ENCODE measurements at places on chromosomes 2 and 18. TPM values are rescaled to one million over a fixed set of nuclear protein-coding genes. Genes with fewer than 3 reads are reported as not detected.

DNA sequence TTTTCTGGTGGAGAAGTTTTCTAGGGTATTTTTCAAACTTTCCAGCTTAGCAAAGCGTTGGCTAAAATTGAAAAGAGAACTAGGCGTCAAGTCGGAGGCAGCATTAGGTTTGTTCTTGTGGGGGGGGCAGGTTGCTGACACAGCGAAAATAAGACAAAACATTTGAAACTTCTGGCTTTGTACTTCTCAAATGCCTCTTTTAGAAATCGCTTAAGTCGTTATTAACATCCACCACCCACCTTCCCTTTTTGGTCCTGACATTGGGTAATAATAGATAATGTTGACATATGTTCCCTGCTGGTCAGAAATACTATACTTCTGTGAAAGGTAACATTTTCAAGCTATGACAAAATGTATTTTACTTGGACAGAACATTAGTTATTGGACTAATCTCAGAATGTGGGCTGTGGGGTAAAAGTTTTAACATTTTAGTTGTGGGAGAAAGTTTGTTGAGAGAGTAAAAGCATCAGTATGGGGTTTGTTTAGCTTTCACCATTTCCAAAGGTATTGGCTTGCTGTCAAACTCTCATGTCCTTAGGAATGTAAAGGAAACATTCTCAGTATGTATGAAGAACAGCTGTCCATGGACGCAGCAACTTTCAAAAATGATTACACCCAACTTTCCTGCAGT, 88.1 kb upstream of the ZEB2 start:
- H3K36me3 ChIP-seq, result no peaks in the 10 kb centered on the region
- no peaks in the 10 kb centered on the region for H3K4me1 ChIP-seq
- H3K27me3 ChIP-seq, result no peaks in the 10 kb centered on the region

- no peak overlapping the region for H3K4me3 ChIP-seq
- H3K4me1 ChIP-seq, result no peaks in the 10 kb centered on the region
- no peak for DNase-seq
- no peaks in the 10 kb centered on the region for H3K27me3 ChIP-seq
Observed at GRCh38 chr2:66897691-66898150, 462.8 kb downstream of the MEIS1 start.

- DNase-seq, result no peak
- no peaks in the 10 kb centered on the region for H3K36me3 ChIP-seq
- H3K4me1 ChIP-seq, result no peaks in the 10 kb centered on the region
- no peak overlapping the region for H3K27ac ChIP-seq
- no peaks in the 10 kb centered on the region for H3K27me3 ChIP-seq
- H3K4me3 ChIP-seq, result no peak overlapping the region
Observed at GRCh38 chr2:140539242-140539875, 1591.5 kb downstream of the LRP1B start.

- H3K27ac ChIP-seq, result no peak overlapping the region
- no peaks in the 10 kb centered on the region for H3K27me3 ChIP-seq
- DNase-seq, result no peak
- H3K36me3 ChIP-seq, result peaks cover 6% of the 10 kb centered on the region
Observed at GRCh38 chr2:237980087-237980486, 13.3 kb downstream of the UBE2F start.

GRCh38 chr2:218993345-218994315, at the start of gene CRYBA2:
Gene CRYBA2 (minus strand): TSS chr2:218993422. CDS start chr2:218993176, 246 bp downstream.
- no peak within 1 kb of the TSS for H3K27ac ChIP-seq
- DNase-seq, result no peak
- peak within 1 kb of the TSS; percentile 26 for H3K4me3 ChIP-seq
- H3K27me3 ChIP-seq, result peaks cover 38% of the 10 kb centered on the region
- no peaks in the 10 kb centered on the region for H3K36me3 ChIP-seq

- no peak for DNase-seq
- no peaks in the 10 kb centered on the region for H3K4me1 ChIP-seq
- no peak overlapping the region for H3K4me3 ChIP-seq
- H3K36me3 ChIP-seq, result no peaks in the 10 kb centered on the region
Observed at GRCh38 chr18:79878741-79879378, 72.6 kb downstream of the SLC66A2 start.

GRCh38 chr2:210132239-210132638, 39.0 kb downstream of the KANSL1L start:
- H3K4me3 ChIP-seq, result no peak overlapping the region
- no peaks in the 10 kb centered on the region for H3K4me1 ChIP-seq
- no peak overlapping the region for H3K27ac ChIP-seq
- H3K27me3 ChIP-seq, result no peaks in the 10 kb centered on the region
- no peaks in the 10 kb centered on the region for H3K36me3 ChIP-seq

DNA sequence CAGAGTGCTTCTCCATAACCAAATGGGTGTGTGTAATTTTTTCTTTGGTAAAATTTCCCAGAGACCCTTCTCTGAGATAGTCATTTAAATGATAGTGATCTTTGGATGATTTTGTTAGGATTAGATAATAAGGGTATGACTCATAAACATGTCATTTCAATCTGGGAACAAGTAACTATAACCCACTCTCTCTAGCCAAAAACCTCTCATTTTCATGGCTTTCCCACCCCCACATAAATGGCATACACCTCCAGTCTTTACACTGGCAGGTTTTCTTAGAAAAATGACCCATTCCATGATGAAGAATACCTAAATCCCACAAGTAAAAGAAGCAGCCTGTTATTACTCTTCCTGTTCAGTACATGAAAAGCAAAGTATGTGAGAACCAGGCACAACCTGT, 572.0 kb upstream of the ZEB2 start:
- no peak overlapping the region for H3K27ac ChIP-seq
- DNase-seq, result no peak
- no peaks in the 10 kb centered on the region for H3K36me3 ChIP-seq
- no peaks in the 10 kb centered on the region for H3K27me3 ChIP-seq
- no peak overlapping the region for H3K4me3 ChIP-seq

DNA sequence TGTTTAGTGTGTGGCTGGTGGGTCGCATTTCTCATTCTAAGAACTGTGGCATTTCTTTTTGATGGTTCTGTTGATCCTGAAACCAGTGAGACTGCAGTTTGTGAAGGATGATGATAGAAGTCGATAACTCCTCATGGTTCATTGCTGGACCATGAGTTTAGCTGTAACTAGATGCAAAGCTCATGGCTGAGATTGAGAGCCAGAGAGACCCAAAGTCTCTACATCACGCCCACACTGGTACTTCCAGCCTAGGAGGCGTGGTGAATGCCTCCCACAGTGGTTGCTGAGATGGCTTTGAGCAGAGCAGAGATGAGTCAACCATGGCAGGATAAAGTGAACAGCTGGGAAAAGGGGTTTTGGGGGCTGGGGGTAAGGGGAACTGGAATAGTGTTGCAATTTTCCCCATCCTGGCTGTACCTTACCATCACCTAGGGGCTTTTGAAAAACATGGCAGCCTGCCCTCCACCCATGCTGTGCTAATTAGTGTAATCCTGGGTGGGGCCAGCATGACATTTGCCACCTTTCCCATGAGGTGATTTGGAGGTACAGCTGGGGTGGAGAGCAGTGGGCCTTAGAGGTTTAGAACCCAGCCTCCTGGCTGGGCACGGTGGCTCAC, 24.1 kb downstream of the INPP4A start:
- H3K4me1 ChIP-seq, result no peaks in the 10 kb centered on the region
- H3K4me3 ChIP-seq, result no peak overlapping the region
- H3K36me3 ChIP-seq, result no peaks in the 10 kb centered on the region

- no peak overlapping the region for H3K27ac ChIP-seq
- DNase-seq, result no peak
- H3K4me1 ChIP-seq, result no peaks in the 10 kb centered on the region
- H3K36me3 ChIP-seq, result no peaks in the 10 kb centered on the region
Observed at GRCh38 chr2:188524519-188525113, 232.9 kb downstream of the GULP1 start.

DNA sequence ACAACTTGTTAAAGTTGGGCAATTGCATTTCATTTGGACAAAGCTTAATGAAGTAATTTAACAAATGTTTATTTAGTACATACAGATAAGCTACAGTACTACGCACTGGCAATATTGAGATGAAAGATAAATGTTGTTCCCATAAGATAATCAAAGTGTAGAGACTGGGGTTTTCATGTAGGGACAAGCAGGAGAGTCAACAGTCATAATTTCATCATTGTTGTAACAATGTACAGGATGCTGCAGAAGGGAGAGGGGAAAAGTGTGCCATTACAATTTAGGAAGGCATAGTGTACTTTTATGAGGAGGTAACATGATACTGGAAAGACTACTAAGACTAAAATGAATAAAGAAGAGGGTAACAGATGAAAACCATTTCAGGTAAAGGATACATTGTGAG, 441.6 kb downstream of the ERBB4 start:
- DNase-seq, result no peak
- H3K4me1 ChIP-seq, result no peaks in the 10 kb centered on the region
- H3K27me3 ChIP-seq, result no peaks in the 10 kb centered on the region
- H3K27ac ChIP-seq, result no peak overlapping the region
- no peaks in the 10 kb centered on the region for H3K36me3 ChIP-seq
- no peak overlapping the region for H3K4me3 ChIP-seq

DNA sequence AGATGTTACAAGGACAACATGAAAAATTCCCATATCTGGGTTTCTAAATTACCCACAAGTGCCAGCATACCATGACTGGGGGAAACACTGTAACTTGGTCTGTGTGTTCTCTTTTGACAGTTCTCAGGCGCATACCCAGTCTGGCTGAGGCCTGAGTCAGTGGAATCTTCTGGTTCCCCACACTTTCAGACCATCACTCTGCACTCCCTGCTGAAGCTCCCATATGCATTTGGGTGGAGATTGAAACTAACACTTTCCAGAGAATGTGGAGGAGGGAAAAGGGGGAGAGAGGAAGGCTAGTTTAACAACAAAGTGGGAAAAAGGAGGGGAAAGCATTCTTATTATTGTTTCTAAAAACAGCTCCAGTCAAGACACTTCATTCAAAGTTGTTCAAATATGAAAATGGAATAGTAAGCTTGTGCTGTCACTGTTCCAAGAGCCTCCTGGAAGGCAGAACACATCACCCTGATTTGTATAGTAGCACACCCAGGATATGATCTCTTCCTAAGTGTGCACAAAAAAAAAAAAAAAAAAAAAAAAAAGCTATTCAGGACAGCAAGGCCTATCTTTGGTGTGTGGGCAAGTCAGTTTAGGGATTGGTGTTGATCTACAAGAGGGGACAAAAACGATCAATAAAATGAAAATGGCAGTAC, 48.1 kb upstream of the CTIF start:
- no peaks in the 10 kb centered on the region for H3K27me3 ChIP-seq
- no peak overlapping the region for H3K27ac ChIP-seq
- no peak overlapping the region for H3K4me3 ChIP-seq
- H3K36me3 ChIP-seq, result no peaks in the 10 kb centered on the region

DNA sequence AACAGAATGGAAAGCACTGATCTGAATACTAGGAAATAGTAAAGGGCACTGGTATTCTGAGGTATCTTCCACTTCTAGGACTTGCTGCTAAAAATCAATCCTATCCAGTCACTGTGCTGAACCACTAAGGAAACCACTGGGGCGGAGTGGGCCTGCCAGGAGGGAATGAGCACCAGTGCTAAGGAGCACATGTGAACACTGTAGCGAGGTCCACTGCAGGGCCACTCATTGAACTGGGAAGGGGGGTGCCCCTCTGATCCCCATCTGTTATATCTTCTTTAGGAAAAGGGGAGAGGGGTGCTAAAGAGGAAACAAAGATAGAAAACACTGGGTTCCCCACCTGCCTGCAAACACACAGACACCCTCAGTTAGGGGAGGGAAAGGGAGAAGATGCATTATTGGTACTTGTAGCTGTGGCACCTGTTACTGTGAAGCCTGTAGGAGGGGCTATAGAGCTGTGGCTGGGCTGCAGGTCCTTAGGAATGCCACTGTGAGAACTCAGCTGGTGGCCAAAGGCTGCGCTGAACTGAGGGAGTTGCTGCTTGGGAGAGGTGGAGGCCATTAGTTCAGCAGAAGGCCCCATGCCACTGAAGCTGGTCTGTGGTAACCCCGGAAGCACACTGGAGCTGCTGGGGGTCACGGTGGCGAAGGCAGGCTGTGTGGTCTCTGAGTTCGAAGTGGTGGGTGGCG, 81.8 kb downstream of the INO80D start:
- DNase-seq, result no peak
- no peak overlapping the region for H3K4me3 ChIP-seq
- no peaks in the 10 kb centered on the region for H3K4me1 ChIP-seq
- peaks cover 2% of the 10 kb centered on the region for H3K36me3 ChIP-seq

- H3K4me1 ChIP-seq, result no peaks in the 10 kb centered on the region
- no peak overlapping the region for H3K27ac ChIP-seq
- H3K4me3 ChIP-seq, result no peak overlapping the region
- no peaks in the 10 kb centered on the region for H3K36me3 ChIP-seq
Observed at GRCh38 chr18:76205906-76206305, 289.1 kb downstream of the ZNF516 start.

- H3K27ac ChIP-seq, result no peak overlapping the region
- H3K4me3 ChIP-seq, result no peak overlapping the region
- H3K4me1 ChIP-seq, result no peaks in the 10 kb centered on the region
- no peaks in the 10 kb centered on the region for H3K27me3 ChIP-seq
- DNase-seq, result no peak
Observed at GRCh38 chr2:188787021-188787657, 187.0 kb upstream of the COL3A1 start.

GRCh38 chr18:6363216-6363615, 51.5 kb downstream of the L3MBTL4 start:
- DNase-seq, result no peak
- H3K4me1 ChIP-seq, result no peaks in the 10 kb centered on the region
- no peaks in the 10 kb centered on the region for H3K27me3 ChIP-seq
- no peak overlapping the region for H3K27ac ChIP-seq
- H3K36me3 ChIP-seq, result no peaks in the 10 kb centered on the region
- no peak overlapping the region for H3K4me3 ChIP-seq

- H3K36me3 ChIP-seq, result no peaks in the 10 kb centered on the region
- H3K27ac ChIP-seq, result peak within 1 kb of the TSS; percentile 75
Observed at GRCh38 chr2:136117909-136118818, at the start of gene CXCR4. Gene CXCR4 (minus strand): TSS chr2:136118149. CDS start chr2:136118060, 89 bp downstream.

DNA sequence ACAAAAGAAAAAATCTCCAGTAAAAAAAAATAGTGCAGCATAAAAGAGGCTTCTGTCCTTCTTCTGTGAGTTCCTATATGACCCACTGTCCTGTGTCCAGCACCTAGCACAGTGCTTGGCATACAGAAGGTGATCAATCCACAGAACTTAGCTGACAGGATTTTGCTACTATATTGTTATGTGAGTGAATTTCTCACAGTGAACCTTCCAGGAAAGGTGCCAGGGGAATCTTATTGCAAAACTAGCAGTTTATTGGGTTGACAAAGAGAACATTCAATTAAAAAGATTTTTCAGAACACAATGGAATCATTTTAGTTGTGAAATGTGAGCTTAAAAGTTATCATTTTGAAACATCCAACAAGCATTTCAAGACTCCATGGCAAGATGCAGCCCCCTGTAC, 12.4 kb upstream of the TRIB2 start:
- no peak for DNase-seq
- no peaks in the 10 kb centered on the region for H3K27me3 ChIP-seq
- no peak overlapping the region for H3K27ac ChIP-seq
- no peaks in the 10 kb centered on the region for H3K36me3 ChIP-seq
- no peaks in the 10 kb centered on the region for H3K4me1 ChIP-seq
- no peak overlapping the region for H3K4me3 ChIP-seq

GRCh38 chr2:75787532-75788132, 76.9 kb upstream of the GCFC2 start:
- no peak overlapping the region for H3K27ac ChIP-seq
- no peaks in the 10 kb centered on the region for H3K36me3 ChIP-seq
- no peaks in the 10 kb centered on the region for H3K27me3 ChIP-seq
- no peaks in the 10 kb centered on the region for H3K4me1 ChIP-seq

FLACC1 gene
- 0.86 TPM for total RNA-seq

IRS1 gene
- total RNA-seq, result 17.1 TPM

ITPRIPL1 gene
- 0.22 TPM for total RNA-seq

OSBPL6 gene
- 3.1 TPM for total RNA-seq

SAG gene
- not detected for total RNA-seq

TSPYL6 gene
- not detected for total RNA-seq

RAMP1 gene
- total RNA-seq, result 75.2 TPM

PIKFYVE gene
- 13.3 TPM for total RNA-seq

SP140L gene
- 17.9 TPM for total RNA-seq

RBKS gene
- 13.5 TPM for total RNA-seq

TOGARAM2 gene
- total RNA-seq, result not detected

SERPINB8 gene
- 8.2 TPM for total RNA-seq

LBX2 gene
- 5.8 TPM for total RNA-seq

CIB4 gene
- not detected for total RNA-seq

CPSF3 gene
- 18.3 TPM for total RNA-seq

HAUS1 gene
- total RNA-seq, result 6.3 TPM
